GM12865 (cell line): ENCODE measurements at places on chromosomes 6 and 20.

GRCh38 chr6:163956571-163957407, 542.3 kb downstream of the QKI start:
- peak; percentile 87 for DNase-seq

GRCh38 chr6:63527658-63528514, 44.4 kb upstream of the LOC128125822 start:
- no peak for DNase-seq

DNA sequence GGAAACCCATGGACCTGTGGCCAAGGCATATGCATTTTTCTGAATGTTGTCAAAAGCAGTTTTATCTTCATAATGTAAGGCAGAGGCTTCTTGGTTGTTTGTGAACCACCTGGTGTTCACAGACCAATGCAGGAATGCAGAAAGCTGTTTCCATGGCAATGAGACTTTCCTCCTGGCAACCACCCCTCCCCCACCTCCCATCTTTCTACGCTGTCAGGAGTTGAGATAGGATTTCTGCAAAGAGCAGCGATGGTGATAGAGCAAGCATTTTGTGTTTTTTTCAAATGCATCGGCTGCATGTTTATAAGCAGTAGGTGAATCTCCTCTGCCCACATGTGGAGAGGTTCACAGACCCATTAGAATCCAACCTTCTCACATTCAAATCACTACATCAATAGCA, 114.1 kb upstream of the SMLR1 start:
- no peak for DNase-seq

- DNase-seq = no peak
Observed at GRCh38 chr6:8857160-8857559, 421.8 kb upstream of the SLC35B3 start.

GRCh38 chr6:16635810-16636602, 125.3 kb downstream of the ATXN1 start:
- peak; percentile 80 for DNase-seq

GRCh38 chr6:155325700-155326516, 11.6 kb upstream of the TFB1M start:
- DNase-seq = no peak

GRCh38 chr6:149854532-149854931, 9.6 kb downstream of the LRP11 start:
- DNase-seq = no peak

- peak; percentile 70 for DNase-seq
Observed at GRCh38 chr6:134178161-134179044, 126.0 kb upstream of the SLC2A12 start.

DNA sequence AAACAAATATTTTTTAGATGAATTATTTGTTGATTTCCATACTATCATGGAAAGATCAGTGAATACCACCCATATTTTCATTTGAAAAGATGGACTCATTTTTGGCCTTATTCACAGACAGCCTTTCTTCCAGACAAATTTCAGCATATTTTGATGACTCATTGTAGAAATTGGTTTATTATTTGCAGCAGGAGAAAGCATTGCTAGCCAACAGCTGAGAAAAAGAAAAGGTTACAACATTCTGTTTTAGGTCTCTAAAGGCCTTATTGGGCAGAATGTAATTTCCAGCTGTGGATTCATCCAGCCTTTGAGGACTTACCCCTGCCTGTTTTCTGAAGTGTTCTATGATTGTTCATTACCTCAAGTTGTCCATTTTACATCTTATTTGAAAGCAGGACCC, 201.9 kb downstream of the PLCB4 start:
- DNase-seq = no peak

GRCh38 chr20:34997131-34997561, 41.5 kb downstream of the MYH7B start:
- DNase-seq = no peak

GRCh38 chr20:15077733-15078250, 740.4 kb upstream of the FLRT3 start:
- DNase-seq = no peak

- no peak for DNase-seq
Observed at GRCh38 chr20:10978713-10979112, 304.9 kb upstream of the JAG1 start.

DNA sequence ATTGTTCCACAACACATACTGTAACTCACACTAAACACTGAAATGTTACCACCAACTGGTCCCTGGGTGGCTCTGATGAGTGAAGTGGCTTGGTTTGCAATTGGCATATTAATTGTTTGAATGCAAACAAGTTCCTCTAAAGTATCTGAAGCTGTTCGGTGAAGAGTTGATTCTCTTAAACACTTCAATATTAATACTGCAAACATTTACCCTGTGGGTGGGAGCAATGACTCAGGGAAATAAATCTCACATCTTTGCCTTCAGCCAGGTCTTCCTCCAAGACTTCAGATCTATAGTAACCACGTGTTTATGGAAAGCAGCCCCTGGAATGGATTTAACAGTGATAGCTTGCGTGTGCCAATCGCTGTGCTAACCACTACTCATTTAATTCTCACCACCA, 176.0 kb downstream of the MAFB start:
- DNase-seq = no peak

DNA sequence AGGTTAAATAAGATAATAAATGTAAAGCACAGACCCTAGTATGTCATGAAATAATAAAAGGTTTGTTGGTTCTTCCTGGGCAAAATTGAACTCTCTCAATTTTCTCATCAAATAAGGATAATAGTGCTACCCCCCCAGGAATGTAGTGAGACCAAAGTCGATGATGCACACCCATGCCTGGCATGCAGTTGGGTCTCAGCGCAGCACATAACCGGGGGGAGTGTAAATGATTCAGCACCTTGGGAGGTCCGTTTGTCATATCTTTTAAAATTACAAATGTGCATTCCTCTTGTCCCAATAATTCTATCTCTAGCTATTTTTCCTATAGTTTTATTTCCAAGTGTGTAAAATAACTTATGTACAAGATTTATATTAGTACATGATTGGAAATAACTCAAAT, 31.3 kb upstream of the CCDC167 start:
- DNase-seq = no peak

DNA sequence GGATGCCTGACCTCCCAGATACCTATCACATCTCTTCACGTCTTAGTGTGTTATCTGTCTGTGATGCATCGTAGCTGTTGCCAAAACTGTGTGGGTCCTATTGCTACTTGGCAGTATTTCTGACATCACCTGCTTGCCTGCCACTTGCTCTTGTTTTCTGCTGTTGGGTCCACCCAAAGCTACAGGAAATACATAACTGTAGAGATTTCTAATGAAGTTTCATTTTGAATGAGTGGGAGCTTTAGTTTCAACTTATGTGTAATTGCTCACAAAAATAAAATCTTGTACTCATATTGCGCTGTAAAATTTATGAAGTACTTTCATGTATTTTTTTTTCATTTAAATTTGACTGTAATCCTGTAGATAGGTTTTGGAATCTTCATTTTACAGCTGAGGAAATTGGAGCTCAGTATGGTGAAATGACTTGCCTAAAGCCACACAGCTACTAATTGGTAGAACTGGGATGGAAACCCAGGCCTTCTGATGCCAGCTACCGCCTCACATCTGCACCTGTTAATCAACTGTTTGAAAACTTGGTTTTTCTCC, 113.6 kb upstream of the MAN1A1 start:
- peak; percentile 88 for DNase-seq

DNA sequence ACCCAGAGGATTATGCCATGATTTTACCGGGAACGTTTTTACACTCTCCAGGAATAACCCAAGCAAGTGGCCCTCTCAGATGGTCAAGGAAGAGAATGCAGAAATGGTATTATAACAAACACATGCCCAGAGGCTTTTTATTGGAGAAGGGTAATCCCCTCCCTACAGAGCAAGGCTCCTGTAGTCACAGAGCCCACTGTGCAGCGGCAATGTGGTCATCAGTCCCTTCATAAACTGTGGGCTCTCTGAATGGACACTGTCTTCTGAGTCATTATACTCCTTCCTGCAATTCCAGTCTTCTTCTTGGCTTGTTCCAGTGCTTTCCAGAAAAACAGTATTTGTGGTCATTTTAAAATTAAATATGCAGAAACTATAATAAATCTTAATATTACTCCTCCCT, 74.7 kb downstream of the LAMA4 start:
- no peak for DNase-seq
